ENCODE measurements at places on chromosomes 2 and 18.

GRCh38 chr18:70494524-70494923 is 205.7 kb downstream of the SOCS6 start:
- DNase-seq = no peak

DNA sequence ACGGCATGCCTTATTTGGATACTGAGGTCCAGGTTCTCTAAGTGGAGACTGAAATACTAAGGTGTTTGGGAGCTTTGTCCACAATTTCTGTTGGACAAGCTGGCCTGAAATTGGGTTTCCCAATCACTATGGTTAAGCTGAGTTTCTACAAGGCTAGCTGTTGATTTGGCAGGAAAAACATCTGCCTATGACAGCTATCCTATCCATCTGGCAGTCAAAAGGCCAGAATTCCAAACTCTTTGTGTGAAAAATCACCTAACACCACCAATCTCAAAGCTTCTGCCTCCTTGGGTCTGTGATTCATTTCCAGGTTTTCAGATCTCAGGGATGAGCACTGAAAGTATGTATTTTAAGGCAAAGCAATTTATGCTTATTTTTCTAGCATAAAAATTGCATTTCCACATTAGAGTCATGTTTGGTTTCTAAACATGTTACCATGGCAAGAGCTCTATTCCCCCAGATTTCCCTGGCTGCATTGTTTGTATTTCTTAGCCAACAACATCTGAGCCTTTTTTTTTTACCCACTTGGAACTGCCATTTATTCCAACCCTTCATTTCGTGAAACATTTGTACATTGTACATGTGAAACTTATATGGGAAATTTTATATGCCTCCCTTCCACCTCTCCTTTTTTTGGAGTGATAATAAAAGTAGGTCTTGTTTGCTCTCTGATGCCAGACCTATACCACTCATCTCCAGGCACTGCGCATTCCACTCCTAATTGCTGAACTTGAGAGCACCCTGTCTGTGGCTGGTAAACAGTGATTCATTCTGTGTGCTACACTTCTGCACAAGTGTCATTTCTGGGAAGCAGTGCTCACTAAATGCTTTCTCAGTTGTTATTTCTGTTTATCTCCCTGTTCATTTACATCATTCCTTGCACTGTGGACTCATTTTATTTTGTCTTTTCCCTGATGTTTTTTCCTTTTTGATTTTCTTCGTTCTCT is 15.9 kb upstream of the CCDC85A start:
- DNase-seq = no peak

- DNase-seq = no peak
Measured at GRCh38 chr2:16719485-16719808, 53.8 kb upstream of the CYRIA start.

DNA sequence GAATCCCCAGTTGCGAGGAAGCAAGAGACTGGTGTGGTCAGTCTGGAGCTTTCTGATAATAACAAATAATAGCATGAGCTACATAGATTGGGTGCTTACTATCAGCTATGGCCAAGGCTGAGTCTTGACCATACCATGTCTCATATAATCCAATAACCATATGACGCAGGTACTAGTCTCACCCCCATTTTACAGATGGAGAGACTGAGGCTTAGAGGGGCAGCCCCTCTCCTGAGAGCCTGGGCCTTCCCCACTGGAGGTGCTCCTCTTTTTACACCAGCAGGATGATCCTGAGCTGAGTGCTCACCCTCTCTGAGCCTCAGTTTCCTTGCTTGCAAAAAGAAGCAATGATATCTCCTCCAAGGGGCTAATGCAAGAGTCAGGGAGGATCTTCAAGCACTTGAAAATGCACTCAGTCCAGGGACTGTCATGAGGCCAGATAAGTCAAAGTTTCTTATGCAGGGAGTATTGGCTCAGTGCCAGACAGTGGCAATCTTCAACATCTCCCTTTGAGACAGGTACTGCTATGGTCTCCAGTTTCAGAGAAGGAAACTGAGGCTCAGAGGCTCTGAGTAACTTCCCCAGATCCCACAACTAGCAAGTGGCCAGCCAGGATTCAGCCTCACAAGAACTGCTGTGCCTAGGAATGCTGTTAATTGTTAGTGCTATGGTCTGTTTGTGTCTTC is 149.7 kb downstream of the TFCP2L1 start:
- no peak for DNase-seq
